Left renal cortex interstitium (tissue), 4 donors: ENCODE measurements at places on chromosomes 11 and 22.

GRCh38 chr22:43826142-43827002 is 14.3 kb upstream of the EFCAB6 start:
- no peak for DNase-seq

GRCh38 chr11:108538022-108538424 is 39.8 kb upstream of the POGLUT3 start:
- DNase-seq: no peak

GRCh38 chr11:79708319-79708932 is 267.6 kb upstream of the TENM4 start:
- no peak for DNase-seq

GRCh38 chr11:68341557-68342458 is 29.4 kb downstream of the LRP5 start:
- no peak for DNase-seq

DNA sequence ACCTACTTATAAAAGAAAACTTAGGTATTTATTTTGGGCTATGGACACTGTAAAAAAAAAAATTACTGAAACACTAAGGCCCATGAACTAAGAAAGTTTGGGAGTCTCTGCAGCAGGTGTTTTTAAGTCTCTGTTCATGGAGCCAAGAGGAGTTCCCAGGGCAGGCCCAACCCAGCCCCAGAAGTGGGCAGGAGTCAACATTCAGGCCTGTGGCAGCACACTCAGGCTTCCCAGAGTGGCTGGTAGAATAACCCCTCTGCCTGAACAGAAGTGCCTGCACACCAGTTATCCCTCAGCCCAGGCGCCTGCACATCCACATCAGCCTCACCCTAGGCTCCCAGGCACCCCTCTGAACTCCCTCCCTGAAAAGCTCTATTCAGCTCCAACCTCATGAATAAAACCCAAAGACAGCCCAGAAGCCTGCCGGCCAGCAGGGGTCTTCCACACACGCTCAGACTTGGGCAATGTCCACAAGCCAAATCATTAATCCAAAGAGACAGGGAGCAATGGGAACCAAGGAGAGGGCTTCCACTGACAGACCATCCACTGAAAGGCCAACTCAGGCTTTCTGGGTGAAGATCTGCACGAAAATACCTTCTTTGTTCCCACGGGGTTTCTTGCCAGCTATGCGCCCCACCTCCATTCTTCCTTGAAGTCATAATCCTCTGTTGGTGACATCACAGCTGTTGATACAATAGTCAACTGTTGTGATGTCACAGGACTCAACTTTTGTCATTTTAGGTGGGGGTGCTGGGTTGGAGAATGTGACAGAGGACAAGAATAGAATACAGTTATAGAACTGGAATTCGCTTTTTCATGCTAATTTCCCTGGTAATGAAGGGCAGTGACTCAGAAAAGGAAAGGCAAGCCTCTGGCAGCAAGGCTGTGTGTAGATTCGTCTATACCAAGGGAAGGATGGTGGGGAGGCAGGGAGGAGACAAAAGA is 83.7 kb downstream of the RPL27A start:
- DNase-seq: no peak
